ENCODE measurements at places on chromosomes 16 and 17. TPM values are rescaled to one million over a fixed set of nuclear protein-coding genes. Genes with fewer than 3 reads are reported as not detected.

DNA sequence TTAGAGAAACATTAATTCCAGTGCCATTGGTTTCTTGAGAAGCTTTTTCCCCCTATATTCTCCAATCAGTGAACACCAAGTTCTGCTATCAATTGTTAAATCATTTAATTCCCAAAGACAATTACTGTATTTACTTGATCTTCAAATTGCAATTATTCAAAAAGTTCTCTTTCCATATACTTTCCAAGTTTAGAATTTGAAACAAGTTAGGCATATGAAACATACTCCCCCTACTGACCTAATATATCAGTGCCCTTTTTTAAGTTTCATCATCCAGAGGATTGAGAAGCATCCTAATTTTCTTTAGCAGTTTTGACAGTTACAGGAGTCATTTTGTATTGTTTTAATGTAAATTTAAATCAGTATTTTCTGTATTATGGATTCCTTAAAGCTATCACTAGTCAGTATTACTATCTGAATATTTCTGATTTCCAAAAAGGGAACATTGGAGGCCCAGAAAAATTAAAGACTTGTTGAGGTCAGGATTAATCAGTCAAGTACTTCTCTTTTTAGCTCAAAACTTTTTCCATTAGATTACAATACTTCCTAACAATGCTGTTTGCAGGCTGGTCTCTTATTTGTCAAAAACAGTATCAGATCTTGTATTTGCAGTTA, 16.3 kb downstream of the MEIOC start:
- H3K4me1 ChIP-seq, result no peaks in the 10 kb centered on the region
- no peaks in the 10 kb centered on the region for H3K36me3 ChIP-seq

The CMIP gene
- 5.8 TPM for polyA plus RNA-seq

The JPT1 gene
- polyA plus RNA-seq, result 181 TPM

DNA sequence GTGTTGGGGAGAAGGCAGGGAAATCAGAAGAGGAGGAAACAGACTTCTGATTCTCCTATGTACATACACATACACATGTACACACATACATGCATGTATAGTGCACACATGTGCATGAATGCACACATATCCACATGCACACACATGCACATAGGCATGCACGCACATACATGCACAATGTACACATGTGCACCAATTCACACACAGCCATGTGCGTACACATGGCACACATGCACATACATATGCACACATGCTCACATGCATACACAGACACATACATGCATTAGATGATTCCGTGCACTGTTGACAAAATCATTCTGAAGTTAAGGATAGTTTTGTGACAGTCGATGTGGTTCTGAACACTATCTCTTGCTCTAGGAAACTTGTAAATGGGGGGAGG, 214.0 kb upstream of the CDH13 start:
- H3K27me3 ChIP-seq, result peaks cover 15% of the 10 kb centered on the region
- no peaks in the 10 kb centered on the region for H3K4me1 ChIP-seq
- no peaks in the 10 kb centered on the region for H3K36me3 ChIP-seq
- no peak overlapping the region for H3K27ac ChIP-seq

The GSPT1 gene
- polyA plus RNA-seq, result 109 TPM

DNA sequence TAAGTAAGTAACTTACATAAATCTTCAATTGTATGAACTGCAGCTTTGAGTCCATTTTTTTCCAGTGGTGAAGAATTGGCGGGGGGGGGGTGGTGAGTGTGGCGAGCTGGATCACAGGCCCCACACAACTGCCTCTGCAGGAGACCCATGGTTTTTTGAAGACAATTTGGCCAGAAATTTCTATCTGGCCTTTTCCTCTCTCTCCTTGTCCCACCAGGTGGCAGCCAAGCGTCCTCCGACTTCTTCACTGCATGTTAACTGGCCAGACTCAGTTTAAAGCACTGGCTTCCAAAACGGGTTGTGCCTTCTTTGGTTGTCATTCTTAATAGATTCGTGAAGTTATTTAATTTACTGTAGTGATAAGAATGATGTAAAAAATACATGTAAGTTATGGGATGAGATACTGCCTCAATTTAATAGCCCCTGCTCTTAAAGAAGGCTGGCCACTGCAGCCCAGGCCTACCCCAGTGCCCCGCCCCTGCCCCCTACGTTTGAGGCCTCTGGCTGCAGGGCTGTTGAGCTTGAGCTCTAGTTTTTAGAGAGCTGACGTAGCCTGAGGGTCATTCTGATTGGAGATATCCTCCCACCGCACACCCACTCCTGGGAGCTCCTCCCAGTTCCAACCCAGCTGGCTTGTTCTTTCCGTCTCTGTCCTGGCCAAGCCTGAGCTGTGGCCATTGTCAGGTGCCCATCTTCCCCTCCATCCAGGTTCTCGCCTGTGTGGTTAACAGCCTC, 36.4 kb downstream of the AKAP1 start:
- DNase-seq, result peak; percentile 70
- H3K27me3 ChIP-seq, result no peaks in the 10 kb centered on the region
- no peaks in the 10 kb centered on the region for H3K4me1 ChIP-seq
- no peak overlapping the region for H3K4me3 ChIP-seq
- H3K27ac ChIP-seq, result no peak overlapping the region

The KIF2B gene
- not detected for polyA plus RNA-seq

DNA sequence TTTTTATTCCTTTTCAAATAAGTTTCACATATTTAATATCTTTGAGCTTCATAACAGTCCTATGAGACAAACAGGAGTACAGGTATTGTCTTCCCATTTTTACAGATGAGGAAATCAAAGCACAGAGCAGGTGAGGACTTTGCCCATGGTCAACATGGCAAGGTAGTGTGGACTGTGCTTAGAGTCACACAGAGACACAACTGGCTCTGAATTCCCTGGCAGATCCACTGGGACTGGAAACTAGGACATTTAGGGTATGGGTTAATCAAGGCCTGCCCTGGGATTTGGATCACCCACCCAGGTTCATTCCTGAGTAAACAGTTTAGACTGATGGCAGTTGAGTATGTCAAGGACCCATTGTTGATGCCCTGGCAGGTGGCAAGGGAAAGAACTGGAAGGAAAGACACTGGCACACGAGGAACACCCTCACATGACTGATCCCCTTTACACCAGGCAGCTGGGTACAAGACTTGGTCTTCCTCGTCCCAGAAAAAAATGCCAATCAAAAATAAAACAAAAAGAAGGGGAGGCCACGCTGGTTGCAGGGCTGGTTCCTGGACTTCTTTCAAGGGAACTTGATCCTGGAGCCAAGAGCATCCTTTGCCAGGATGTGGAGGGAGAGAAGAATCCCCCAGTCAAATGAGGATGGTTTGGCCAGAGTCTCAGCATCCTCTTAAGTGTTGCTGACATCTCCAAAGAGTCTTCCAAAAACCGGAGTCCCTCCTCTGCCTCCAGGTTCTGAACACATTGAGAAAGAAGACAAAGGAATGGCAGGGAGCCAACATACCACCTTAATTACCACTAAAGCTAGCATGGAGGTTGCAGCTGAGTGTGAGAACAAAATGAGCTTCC, 34.9 kb downstream of the CHD9 start:
- peaks cover 58% of the 10 kb centered on the region for H3K4me1 ChIP-seq
- no peak overlapping the region for H3K4me3 ChIP-seq
- peak; percentile 32 for DNase-seq
- H3K36me3 ChIP-seq, result no peaks in the 10 kb centered on the region
- peak overlapping the region; percentile 89 for H3K27ac ChIP-seq

The LAT gene
- polyA plus RNA-seq, result 2.4 TPM

DNA sequence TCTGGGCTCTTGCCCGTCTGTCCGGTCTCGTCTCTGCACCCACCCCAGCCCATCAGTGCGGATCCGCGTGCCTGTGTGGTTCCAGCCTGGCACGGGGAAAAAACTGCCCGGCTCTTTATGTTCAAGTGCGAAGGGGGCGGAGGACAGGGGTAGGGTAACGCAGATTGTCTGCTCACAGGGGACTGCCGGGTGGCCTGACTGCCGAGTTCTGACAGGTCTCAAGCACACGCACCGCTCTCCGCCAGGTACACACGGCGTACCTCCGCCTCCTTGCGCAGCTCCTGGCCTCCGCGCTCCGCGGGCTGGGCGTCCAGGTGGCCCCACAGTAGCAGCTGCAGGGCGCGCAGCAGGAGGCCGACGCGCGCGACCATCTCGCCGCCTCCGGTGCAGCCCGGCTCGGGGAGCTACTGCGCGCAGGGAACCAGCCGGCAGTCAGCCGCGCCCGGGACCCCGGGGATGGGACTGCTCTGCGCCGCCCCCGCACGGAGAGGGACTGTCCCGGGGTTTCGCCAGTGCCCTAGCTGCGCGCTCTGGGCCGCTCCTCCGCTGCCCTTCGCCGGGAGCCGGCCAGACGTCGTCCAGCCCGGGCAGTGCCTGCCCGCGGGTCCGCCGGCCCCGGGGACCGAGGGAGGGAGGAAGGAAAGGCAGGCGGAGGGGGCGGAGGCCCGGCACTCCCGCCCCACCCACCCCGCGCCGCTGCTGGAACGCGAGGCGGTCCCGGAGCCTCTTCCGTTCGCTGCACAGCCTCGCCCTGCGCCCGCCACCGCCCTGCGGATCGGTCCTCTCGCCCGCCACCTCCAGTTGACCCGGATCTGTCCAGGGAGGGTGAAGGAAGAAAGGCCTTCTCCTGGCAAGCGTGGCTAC, at the start of gene MMP28:
Gene MMP28 (minus strand): TSS at position 635 of the 864 bp plus-strand sequence. CDS start 264 bp downstream, at position 371.
- H3K4me1 ChIP-seq, result peaks cover 12% of the 10 kb centered on the region
- H3K27ac ChIP-seq, result no peak within 1 kb of the TSS
- H3K27me3 ChIP-seq, result peaks cover 60% of the 10 kb centered on the region
- peak within 1 kb of the TSS; percentile 67 for H3K4me3 ChIP-seq

DNA sequence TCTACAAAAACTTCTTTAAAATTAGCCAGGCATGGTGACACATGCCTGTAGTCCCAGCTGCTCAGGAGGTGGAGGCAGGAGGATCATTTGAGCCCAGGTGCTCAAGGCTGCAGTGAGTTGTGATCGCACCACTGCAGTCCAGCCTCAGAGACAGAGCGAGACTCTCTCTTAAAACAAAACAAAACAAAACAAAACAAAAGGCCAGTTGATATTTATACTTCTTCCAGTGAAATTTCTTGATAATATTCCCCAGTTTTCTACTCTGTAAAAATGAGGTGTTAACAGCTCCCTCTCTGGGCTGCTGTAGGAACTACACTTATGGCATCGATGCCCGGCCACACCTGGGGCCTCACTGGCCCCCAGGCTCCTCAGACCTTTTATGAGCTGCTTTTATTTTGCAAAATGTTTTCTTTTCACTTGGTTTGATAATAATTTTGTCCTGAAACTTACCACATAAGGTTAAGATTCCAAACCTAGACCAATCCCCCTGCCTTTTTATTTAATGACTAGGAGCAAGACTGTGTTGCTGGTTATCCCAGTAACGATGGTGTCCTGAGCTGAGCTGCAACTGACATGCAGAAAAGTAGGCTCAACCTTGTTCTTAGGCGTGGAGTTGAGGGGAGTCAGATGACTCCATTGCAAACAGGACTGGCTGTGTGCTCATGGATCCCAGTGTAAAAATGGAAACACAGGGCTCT, 17.6 kb downstream of the MAPK8IP3 start:
- H3K27ac ChIP-seq, result no peak overlapping the region
- no peaks in the 10 kb centered on the region for H3K36me3 ChIP-seq

GRCh38 chr17:32995416-32996045, 3.9 kb downstream of the SPACA3 start:
- H3K4me3 ChIP-seq, result no peak overlapping the region
- no peak overlapping the region for H3K27ac ChIP-seq
- H3K4me1 ChIP-seq, result peaks cover 3% of the 10 kb centered on the region
- no peak for DNase-seq
- H3K27me3 ChIP-seq, result no peaks in the 10 kb centered on the region

The DLX4 gene
- polyA plus RNA-seq, result 1.4 TPM

The HS3ST4 gene
- polyA plus RNA-seq, result 2.0 TPM

- no peaks in the 10 kb centered on the region for H3K27me3 ChIP-seq
- no peak overlapping the region for H3K27ac ChIP-seq
- no peaks in the 10 kb centered on the region for H3K36me3 ChIP-seq
- H3K4me3 ChIP-seq, result no peak overlapping the region
- DNase-seq, result no peak
Measured at GRCh38 chr16:17104654-17105053, 366.1 kb downstream of the XYLT1 start.

Data from hepatocyte (in vitro differentiated cells).